ENCODE measurements at places on chromosomes 5 and 9.

DNA sequence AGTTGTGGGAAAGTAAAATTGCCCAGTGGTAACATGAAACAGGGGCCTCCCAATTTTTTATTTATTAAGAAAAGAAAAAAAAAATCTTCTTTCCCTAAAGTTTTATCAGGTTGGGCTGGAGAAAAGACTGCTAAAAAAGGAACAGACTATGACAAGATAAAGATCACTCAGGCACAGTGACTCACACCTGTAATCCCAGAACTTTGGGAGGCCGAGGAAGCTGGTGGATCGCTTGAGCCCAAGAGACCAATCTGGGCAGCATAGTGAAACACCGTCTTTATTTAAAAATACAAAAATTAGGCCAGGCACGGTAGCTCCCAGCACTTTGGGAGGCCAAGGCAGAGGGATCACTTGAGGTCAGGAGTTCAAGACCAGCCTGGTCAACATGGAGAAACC is 312.5 kb downstream of the CETN3 start:
- DNase-seq, result no peak

DNA sequence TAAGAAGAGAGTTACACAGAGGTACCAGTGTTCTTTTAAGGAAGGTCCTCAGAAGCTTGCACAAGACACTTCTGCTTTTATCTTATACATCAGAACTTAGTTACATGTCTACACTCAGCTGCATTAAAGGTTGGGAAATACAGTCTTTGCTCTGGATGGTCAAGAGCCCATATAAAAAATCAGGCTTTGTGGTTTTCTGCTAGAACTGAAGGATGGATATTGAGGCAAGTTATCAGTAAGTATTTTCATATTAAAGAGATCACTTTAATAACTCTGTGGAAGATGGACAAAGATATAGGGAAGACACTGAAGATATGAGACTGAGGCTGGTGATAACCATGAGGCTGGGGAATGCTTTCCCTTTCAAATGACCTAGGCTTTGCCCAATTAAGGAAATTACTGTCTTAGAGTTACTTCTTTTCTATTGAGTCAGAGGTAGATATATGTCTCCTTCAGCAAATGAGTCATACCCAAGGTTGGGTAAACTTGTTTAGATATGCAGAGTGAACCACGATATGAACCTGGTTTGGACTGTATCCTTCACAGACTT is 87.0 kb upstream of the TNC start:
- no peak for DNase-seq

- DNase-seq, result no peak
Measured at GRCh38 chr9:84838879-84839278, 169.3 kb downstream of the NTRK2 start.

GRCh38 chr5:154683101-154683880 is 71.9 kb upstream of the LARP1 start:
- no peak for DNase-seq

GRCh38 chr5:38922199-38922598 is 76.4 kb downstream of the OSMR start:
- DNase-seq, result peak; percentile 9

- DNase-seq, result no peak
Measured at GRCh38 chr9:137456864-137457405, 2.2 kb downstream of the NSMF start.

DNA sequence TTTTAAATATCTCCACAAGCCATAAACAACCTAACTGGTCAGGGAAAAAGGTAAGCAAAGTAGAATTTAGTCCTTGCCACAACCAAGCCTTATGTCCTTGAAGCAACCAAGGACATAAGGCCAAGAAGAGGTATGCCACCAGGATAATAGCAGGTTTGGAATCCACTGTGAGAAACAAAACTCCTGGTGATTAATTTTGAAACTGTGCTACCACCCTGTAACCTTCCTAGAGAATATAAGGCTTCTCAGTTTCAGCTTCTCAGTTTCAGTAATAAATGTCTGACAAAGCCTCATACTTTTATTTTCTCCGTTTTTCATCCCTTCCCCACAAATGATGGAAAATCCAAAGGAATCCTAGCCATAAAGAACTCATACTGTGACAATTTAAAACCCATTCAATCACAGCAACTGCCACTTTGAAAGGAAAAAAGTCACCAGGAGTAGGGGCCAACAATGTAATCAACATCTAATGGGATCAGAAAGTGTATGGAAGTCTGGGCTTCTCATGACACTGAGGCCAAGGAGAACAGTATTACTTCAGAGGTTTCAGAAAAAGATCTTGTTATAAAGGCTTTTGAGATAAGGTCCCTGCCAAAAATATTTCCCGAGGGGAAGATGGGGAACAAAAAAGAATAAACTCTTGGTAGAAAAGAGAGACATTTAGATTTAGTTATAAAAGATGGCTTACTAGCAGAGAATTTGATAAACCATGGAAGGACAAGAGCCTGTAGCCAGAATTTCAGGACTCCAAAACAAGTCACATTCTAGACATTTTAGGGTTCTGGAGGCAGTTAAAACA is 189.2 kb downstream of the TSSK1B start:
- no peak for DNase-seq

- no peak for DNase-seq
Measured at GRCh38 chr5:156529892-156530291, 202.9 kb downstream of the SGCD start.

DNA sequence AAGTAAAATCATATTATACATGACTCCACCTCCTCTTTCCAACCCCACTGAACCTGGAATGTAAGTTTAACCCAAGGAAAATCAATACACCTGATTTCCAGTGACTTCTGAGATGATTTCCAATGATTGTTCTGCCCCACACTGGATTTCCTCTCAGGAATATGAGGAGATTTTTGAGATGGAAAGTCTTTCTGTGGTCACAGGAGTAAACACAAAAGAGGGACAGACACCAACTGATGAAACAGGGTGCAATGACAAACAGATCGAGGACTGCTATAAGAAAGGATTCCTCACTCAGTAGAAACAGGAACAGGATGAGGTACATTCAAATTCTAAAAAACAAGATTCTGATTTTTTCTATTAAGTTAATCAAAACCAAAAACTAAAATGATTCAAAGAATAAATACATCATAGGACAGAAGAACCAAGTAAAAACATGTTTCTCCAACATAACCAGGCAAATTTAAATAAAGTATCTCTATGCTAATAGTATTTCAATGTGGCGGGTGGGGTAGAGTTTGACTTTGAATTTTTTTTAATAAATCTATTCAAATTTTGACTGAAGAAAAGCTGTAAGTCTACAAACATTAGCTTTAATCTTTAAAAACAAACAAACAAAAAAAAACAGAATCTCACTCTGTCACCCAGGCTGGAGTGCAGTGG is 42.1 kb downstream of the DTWD2 start:
- no peak for DNase-seq

Measured in NCI-H2171 (cell line).